Stimulated activated effector memory CD8-positive, alpha-beta T cell treated with anti-CD3 and anti-CD28 coated beads, Interleukin-12 subunit alpha, Interleukin-12 subunit beta, amount 100 ng/mL, for 72 hours (primary cell): ENCODE measurements at places on chromosomes 2 and 18.

DNA sequence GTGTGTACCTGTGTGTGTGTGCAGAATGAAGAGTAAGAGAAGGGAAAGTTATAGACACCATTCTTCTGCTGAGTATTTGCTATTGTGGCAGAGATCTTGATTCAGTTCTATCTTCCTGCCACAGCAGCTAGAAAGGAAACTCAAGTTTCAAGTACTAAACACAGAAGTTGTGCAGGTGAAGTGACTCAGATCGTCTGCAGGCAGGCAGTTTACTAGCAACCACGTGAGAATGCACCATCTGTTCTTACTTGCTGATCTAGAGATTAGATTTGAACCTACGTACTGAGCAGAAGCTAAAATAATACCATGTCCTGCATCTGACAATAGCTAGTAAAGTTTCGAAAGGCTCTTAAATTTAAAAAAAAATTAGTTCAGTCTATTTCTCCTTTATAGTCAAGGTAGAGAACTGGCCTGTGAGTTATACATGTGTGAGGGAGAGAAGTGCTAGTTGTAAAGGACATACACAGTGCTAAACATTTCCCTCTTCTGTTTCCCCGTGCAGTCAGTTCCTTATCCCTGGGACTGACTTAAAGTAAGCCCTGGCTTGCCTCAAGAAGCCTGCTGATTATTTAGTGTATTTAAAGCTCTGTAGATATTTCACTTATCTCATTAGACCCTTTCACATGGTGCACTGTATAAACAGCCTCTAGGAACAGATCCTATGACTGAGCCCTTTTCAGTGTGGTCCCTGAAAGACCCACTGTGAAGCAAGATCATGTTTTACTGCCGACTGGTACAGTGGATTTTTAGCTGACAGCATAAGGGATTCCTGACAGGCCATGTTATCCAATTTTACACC lies 45.0 kb downstream of the SLC38A11 start:
- DNase-seq, result no peak

DNA sequence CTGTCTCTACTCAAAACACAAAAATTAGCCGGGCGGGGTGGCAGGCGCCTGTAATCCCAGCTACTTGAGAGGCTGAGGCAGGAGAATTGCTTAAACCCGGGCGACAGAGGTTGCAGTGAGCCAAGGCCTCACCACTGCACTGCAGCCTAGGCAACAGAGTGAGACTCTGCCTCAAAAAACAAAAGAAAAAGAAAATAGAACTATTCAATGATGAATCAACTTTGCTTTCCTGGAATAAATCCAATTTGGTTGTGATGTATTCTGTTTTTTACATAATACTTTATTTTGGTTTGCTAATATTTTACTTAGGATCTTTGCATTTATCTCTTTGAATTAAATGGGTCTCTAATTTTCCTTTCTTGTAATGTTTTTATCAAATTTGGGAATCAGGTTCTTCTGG lies 86.3 kb upstream of the MBOAT2 start:
- no peak for DNase-seq

GRCh38 chr2:218985325-218986091 lies 524 bp upstream of the FEV start:
- no peak for DNase-seq

- no peak for DNase-seq
These were observed 1344.4 kb upstream of the CELF4 start for GRCh38 chr18:38909972-38910371.
